ENCODE measurements at places on chromosomes 7 and 10.
A peak's percentile ranks its signal among the peaks of the same experiment; 100 is the strongest.

- no peak for DNase-seq
These were observed 17.6 kb upstream of the PANK1 start for GRCh38 chr10:89662596-89662995.

- peak; percentile 63 for DNase-seq
These were observed 50.6 kb downstream of the ADAMTS14 start for GRCh38 chr10:70722820-70723424.

DNA sequence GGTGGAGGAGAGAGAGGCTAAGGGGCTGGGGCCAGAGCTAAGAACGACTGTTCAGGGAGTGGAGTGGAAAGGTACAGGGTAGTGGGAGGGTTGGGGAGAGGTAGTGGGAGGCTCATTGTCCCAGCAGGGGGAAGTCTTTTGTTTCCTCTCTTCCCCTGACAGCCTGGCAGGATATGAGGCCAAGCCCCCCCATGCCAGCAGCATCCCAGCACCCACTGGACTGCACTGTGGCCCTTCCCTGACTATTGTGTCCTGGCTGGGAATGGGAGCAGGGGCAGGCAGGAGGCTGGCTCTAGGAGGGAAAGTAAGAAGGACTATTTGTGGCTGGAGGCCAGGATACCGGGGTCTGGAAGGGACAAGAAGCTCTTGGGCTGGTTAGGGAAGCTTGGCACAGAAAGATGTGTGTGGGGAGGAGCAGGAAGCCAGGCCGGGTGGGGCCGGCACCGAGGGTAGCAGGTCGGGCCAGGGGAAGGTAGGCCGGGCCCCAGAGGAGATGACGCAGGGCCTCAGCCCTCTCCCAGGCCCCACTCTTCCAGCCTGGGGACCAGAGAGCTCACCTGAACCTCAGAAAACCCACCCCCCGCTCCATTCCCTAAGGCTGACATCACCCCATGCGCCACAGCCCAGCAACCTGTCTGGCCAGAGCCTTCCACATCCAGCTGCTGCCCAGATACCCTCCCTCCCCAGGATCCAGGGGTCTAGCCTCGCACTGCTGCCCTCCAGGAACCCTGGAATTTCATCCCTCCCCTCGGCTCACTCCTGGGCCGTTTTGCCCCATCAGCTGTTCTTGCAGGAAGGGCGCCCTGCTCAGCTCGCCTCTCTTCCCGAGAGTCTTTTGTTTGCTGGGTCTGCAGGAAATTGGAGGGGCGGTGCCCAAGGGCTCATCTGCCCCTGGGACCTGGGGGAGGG, 8.8 kb upstream of the EPHB4 start:
- DNase-seq, result no peak

- DNase-seq, result no peak
These were observed 162.1 kb upstream of the FOXK1 start for GRCh38 chr7:4519819-4520520.

DNA sequence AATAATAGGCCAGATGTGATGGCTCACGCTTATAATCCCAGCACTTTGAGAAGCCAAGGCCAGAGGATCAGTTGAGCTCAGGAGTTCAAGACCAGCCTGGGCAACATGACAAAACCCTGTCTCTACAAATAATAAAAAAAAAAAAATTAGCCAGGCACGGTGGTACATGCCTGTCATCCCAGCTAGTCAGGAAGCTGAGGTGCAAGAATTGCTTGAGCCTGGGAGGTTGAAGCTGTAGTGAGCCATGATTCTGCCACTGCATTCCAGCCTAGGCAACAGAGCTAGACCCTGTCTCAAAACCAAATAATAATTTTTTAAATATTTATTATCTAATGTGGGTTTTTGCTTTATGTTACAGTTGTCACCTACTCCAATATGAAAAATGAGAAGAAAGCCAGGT, 178.9 kb downstream of the ADK start:
- no peak for DNase-seq

DNA sequence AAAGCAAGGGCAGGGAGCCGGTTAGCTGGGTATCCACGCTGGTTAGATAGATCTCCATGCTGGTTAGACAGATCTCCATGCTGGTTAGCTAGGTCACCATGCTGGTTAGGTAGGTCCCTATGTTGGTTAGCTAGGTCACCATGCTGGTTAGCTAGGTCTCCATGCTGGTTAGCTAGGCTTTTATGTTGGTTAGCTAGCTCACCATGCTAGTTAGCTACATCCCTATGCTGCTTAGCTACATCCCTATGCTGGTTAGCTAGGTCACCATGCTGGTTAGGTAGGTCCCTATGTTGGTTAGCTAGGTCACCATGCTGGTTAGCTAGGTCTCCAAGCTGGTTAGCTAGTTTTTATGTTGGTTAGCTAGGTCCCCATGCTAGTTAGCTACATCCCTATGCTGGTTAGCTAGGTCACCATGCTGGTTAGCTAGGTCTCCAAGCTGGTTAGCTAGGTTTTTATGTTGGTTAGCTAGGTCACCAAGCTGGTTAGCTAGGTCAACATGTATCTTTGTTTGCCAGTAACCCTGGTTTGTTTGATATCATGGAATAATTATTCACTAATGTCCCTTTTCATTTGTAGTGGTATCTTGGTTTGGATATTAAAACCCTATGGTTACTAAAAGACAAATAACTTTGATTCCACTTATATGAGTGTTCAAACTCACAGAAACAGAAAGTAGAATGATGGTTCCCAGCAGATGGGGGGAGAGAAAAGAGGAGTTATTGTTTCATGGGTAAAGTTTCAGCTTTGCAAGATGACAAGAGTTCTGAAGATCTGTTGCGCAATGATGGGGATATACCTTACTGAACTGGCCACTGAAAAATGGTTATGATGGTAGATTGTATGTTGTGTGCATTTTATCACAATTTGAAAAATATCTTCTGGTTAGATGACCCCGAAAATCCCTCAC, 136.2 kb downstream of the PRPF18 start:
- no peak for DNase-seq

DNA sequence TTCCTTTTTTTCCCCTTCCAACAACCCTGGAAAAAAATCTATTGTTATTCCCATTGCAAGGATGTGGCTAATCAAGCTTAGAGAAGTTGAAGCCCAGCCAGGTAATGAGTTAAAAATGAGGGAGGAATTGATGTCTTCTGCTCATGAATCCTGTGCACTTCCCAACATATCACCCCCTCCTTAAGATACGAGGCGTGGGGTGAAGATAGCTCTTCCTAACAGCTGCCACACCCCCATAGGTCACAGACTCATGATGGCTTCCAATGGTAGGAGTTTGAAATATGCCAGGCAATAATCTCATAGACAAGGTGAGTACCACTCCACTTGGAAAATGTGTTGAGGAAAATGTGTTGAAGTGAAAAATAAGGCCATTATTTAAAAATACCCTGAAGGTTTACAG, 71.3 kb upstream of the HECW1 start:
- DNase-seq, result no peak

- no peak for DNase-seq
These were observed 51.1 kb downstream of the KMT2E start for GRCh38 chr7:105065104-105065503.

- DNase-seq, result no peak
These were observed 72.7 kb downstream of the CFAP46 start for GRCh38 chr10:132869621-132870020.

DNA sequence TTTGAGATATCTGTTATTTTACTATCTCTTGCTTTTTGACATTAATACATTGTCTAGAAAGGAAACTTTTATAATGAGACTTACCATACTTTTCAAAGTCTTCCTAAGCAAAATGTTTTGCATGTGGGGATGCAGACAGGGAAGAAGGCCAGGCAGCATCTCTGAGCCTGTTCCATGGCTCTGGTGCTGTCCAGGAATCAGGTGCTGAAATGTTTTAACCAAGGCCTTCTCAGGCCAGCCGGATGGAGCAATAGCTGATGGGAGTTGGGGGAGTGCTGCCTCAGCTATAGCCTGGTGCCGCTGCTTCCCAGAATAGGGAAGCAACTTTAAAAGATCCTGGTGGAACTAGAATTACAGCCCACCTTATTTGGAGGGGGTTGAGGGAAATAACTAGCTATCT, 38.5 kb downstream of the CRTAC1 start:
- DNase-seq, result peak; percentile 36

GRCh38 chr10:92897916-92898315, 49.6 kb downstream of the EXOC6 start:
- no peak for DNase-seq

DNA sequence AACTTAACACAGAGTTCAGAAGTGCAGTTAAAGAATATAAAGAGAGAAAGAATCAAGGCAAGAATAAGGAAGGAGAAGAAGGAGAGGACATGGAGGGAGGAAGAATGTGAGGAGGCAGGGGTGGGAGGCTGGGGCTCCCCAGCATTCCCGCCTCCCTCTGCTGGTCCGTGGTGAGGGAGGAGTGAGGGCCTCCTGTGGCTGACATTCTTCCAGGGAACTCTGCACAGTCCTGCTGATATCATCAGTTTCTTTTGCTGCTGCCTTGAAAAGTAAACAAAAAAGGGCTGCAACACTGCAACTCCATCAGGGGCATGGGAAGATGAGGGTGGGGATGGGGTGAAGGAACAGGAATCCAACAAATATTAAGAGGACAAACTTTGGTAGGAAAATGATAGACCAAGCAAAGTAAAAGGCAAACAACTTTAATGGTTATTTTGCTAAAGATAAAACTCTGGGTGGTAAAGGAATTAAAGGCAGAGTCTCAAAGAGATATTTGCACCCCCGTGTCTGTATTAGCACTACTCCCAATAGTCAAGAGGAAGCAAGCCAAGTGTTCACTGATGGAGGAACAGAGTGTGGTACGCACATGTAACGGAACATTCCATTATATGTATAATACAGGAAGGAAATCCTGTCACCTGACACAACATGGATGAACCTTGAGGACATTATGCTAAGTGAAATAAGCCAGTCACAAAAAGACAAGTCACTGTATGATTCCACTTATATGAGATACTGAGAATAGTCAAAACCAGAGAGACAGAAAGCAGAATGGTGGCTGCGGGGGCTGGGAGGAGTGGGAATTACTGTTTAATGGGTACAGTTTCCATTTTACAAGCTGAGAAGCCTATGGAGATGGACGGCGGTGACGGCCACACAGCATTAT, 8.0 kb upstream of the SPOCK2 start:
- DNase-seq, result peak; percentile 80

DNA sequence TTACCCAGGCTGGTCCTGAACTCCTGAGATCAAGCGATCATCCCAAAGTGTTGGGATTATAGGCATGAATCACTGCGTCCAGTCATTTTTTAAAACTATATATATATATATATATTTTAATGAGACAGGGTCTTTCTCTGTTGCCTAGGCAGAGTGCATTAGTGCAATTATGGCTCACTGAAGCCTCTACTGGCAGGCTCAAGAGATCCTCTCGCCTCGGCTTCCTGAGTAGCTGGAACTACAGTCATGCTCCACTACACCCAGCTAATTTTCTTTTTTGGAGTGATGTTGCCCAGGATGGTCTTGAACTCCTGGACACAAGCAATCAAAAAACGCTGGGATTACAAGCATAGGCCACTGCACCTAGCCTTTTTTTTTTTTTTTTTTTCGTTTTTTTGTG, 55.3 kb upstream of the KAT6B start:
- DNase-seq, result no peak

- DNase-seq, result peak; percentile 58
These were observed 177.3 kb upstream of the TNS3 start for GRCh38 chr7:47759056-47759706.

GRCh38 chr7:42193471-42194129, 43.4 kb downstream of the GLI3 start:
- DNase-seq, result peak; percentile 48

- DNase-seq, result peak; percentile 82
These were observed 32.3 kb downstream of the CDK1 start for GRCh38 chr10:60810437-60811182.

- DNase-seq, result no peak
These were observed 476.2 kb upstream of the FZD8 start for GRCh38 chr10:36118314-36118713.

GRCh38 chr10:80512031-80512526, 25.6 kb upstream of the SH2D4B start:
- no peak for DNase-seq

DNA sequence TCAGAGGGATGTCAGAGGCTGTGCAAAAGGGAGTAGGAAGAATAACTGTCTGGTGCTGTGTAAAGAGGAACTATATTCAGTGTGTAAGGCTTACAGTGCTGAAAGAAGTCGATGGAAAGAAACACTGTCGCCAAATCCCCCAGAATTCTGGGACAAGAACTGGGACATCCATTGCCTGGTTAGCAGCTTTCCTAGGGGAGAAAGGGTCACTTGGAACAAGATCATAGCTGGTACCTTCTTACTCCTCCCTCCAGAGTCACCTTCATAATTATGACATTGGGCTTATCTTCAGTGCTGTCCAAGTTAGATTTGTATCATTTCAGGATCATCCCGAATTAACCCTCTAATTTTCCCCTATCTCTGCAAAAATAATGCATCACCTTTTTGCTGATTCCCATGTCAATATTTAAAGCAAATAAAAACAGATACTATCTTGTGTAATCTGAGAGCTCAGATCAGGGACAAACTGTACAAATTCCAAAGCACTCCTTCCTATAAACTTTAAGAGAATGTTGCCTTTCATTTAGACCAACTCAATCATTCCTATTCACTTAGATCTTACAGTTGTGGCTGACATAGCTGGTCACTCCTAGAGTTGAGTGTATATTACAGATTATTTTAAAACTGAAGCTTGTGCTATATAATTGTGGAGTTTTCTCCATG, 96.5 kb downstream of the DNAH11 start:
- peak; percentile 18 for DNase-seq

- DNase-seq, result no peak
These were observed 24.0 kb downstream of the ZEB1 start for GRCh38 chr10:31343009-31343408.

- DNase-seq, result peak; percentile 35
These were observed 238.7 kb downstream of the SEC23IP start for GRCh38 chr10:120131183-120131582.

GRCh38 chr7:73742753-73743641, 4.4 kb upstream of the ABHD11 start:
- peak; percentile 36 for DNase-seq

- no peak for DNase-seq
These were observed 51.2 kb upstream of the GTF2I start for GRCh38 chr7:74606101-74606908.

GRCh38 chr10:48468130-48468790, 136.6 kb downstream of the ARHGAP22 start:
- no peak for DNase-seq

DNA sequence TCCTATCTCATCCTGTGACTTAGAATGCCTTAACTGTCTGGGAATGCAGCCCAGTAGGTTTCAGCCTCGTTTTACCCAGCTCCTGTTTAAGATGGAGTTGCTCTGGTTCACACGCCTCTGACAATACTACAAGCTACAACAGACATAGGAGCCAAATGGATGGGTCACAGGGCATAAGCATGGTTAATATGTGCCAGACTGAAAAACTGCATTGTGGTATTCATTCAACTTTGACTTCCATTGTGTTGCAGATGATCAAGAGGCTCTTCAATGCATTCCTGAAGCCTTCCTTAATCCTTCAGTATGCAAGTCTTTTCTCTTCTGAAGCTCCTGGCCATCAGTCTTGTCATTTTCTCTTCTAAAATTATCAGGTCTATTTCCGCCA, 20.3 kb upstream of the RNF32 start:
- no peak for DNase-seq
